ENCODE measurements at places on chromosomes 6 and 20.

DNA sequence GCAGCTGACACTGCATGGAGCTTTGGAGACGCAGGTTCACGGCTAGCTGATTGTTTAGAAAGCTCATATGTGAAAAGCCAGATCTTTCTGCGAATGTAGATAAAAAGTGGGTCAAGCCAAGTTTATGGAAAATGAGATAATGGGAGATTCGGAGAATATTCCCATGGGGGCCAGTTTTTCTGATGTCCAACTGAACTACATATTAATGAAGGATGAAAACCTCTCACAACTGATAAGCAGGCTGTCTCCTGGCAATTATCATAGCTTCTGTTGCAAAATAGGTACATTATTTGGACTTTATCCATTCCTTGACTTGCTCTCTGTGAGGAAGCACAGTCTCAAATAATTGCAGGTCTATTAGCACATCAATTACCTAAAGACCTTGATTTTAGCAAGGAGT is 21.1 kb downstream of the HDGFL1 start:
- no peak for DNase-seq

DNA sequence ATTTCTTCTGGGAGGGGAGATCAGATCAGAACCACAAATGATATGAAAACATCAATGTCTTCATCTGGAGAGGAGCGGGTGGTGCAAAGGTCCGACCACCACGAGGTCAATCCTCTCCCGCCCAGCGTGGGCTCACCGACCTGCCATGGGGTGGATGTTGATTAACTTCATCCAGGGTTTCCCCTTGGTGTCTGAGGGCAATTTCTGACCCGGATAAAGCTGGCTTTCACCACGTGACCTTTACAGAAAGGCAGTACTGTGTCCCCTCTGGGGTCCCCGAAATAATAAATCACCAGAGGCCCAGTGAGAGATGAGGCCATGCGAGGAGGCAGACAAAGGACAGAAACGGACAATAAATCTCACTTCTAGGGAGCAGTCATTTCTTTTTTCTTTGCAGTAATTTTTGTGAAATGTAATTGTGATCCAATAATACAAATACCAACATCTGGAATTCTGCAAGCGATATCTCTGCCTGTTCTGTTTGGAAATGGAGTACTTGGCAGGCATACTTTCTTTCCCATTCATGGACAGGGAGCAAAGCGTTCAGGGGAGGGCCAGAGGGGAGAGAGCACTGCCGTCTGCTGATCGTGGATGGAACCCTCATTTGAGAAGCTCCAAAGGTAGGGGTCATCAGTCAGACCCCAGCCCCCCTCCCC is 55.1 kb upstream of the APCDD1L start:
- DNase-seq = no peak

DNA sequence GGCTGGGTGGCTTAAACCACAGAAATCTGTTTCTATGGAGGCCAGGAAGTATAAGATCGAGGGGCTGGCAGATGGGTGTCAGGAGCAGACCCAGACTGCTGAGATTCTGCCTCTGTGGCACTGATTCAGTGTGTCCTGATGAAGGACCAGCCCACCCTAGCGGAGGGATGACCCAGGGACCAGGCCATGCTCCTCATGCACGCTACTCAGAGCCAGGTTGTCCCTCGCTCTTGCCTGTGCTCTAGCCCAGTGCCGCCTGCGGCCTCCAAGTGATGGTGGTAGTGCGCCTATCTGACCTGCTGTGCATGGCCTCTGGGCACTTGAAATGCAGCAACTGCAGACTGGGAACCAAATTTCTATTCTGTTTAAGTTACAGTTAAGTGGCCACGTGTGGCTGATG is 13.1 kb upstream of the APMAP start:
- no peak for DNase-seq

DNA sequence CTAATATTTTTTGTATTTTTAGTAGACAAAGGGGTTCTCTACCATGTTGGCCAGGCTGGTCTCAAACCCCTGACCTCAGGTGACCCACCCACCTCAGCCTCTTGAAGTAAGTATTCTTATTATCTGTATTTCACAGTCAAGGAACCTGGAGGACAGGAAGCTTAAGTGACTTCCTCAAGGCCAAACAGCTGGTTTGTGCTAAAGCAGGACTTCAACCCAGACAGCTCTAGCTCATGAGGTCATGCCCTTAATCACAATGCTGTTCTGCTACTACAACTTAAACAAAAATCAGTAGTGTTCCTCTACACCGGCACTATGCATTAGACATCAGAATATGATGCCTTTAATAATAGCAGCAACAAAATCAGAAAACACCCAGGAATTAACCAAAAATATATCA is 168.9 kb downstream of the ADGB start:
- DNase-seq = no peak

GRCh38 chr6:79894939-79895338 is 52.4 kb downstream of the ELOVL4 start:
- DNase-seq = no peak

- DNase-seq = no peak
Observed at GRCh38 chr6:156154896-156155295, 622.3 kb upstream of the ARID1B start.
